Stimulated activated naive B cell treated with anti-CD40 and anti-IgM and Interleukin-4, amounts not matched to agents 10 μg/mL and 1 μg/mL and 100 μg/mL, for 72 hours (primary cell): ENCODE measurements at places on chromosomes 11 and 22.

DNA sequence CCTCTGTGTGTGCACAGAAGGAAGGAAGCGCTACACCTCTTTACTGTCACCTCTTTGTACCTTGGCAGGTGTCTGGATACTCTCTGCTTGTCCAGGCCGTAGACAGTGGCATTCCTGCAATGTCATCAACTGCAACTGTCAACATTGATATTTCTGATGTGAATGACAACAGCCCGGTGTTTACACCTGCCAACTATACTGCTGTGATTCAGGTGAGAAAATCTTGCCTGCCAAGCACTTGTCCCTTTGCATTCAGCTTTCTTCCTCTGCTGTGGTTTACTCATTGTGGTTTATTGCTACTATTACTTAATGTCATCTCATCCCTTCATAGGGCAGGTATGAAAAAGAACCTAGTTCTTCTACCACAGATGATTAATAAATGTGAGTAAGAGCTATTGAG, 131.9 kb upstream of the MTNR1B start:
- DNase-seq, result no peak

- DNase-seq, result no peak
These were observed 50.1 kb upstream of the PHOX2A start for GRCh38 chr11:72293910-72294615.

GRCh38 chr22:36015155-36015810, 13.3 kb downstream of the RBFOX2 start:
- DNase-seq, result no peak

- no peak for DNase-seq
These were observed 670 bp downstream of the SC5D start for GRCh38 chr11:121293288-121293594.

DNA sequence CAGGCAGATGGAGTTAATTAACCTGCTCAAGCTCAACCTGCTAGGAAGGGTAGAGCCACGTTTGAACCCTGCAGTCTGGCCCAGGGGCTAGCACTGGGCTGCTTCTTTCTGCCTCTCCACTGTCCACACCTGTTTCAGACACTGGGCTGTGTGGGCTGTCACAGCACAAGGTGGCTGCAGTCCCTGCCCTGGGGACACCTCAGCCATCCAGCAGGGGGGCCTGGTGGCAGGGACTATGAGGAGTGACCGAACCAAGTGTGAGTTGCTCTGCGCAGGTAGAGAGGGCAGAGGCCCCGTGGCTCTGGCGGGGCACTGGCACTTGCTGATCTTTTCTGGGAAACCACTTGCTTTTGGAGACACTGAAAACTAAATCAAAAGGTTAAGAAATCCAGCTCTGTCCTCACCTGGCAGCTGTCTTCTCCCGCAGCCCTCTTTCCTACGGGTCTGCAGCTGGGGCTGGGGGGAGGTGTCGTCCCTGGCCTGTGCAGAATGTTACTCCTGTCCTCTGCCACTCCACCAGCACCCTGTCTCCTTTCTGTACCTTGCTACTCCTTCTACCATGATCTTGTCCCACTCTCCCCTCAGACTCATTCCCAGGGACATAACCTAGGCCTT, 5.8 kb downstream of the BAD start:
- no peak for DNase-seq

- DNase-seq, result no peak
These were observed 47.3 kb downstream of the TENM4 start for GRCh38 chr11:79393362-79394043.

GRCh38 chr11:60944490-60945294, 7.3 kb downstream of the SLC15A3 start:
- no peak for DNase-seq

- no peak for DNase-seq
These were observed 62.4 kb upstream of the ZBED5 start for GRCh38 chr11:10920205-10920604.

GRCh38 chr22:19905347-19906276, 36.0 kb upstream of the COMT start:
- no peak for DNase-seq

- DNase-seq, result peak; percentile 8
These were observed 64.4 kb downstream of the NAV2 start for GRCh38 chr11:19777039-19777376.

GRCh38 chr11:114291381-114291780, 4.8 kb upstream of the NNMT start:
- DNase-seq, result no peak

GRCh38 chr11:62921201-62921572, at the start of gene CHRM1:
Gene CHRM1, minus strand, starts transcription at chr11:62921363. Its CDS starts 10,263 bp downstream, at chr11:62911100.
- no peak for DNase-seq

DNA sequence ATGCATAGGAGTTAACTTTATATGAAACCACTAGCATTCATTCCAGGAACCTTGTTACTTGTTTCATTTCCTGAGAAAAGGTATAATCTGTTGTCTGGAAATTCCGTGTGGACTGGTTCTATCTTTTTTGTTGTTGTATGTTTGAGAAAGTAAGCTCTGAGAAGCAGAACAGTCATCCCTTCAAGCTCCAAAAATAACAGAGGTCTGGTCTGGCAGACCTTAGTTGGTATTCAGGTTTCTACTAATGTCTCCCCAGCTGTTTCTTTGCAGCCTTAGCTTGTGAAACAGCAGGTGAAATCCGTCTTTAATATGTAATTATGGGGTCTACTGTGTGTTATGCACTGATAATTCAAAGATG, 2.4 kb downstream of the RNF121 start:
- DNase-seq, result peak; percentile 17

DNA sequence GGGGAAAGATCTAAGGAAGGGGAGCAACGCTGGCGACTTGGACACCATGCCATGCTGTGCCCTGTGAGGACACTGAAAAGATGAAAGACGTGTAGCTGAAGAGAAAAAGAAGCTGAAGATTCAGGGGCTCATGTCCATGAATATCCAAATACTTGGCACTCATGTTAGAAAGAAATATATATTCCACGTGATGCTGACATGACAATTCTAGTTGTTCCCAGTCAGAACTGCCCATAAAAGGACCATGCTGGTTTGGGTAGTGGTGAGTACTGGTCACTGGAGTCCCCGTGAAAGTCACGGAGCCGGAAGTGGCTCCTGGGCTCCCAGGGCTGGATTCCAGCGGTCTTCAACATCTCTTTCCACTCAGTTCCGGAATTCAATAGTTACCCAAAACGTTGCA, 9.9 kb downstream of the MS4A15 start:
- no peak for DNase-seq

- DNase-seq, result peak; percentile 37
These were observed 77.4 kb upstream of the WNT7B start for GRCh38 chr22:46054091-46055073.

- DNase-seq, result no peak
These were observed 390.1 kb upstream of the B3GAT1 start for GRCh38 chr11:134802116-134802515.

DNA sequence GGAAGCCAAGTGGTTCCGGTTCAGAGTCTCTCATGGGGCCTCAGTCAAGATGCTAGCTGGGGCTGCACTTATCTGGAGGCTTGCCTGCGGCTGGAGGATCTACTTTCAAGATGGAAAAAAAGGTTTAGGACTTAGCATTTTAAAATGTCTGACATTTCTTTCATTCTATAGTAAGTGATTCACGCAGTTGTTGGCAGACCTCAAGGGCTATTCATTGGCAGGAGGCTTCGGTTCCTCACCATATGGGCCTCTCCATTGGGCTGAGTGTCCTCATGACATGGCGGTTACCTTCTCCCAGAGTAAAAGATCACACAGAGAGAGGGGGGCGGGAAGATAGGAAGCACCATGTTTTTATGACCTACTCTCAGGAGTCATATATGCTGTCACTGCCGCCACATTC, 298.0 kb upstream of the PLET1 start:
- DNase-seq, result no peak

DNA sequence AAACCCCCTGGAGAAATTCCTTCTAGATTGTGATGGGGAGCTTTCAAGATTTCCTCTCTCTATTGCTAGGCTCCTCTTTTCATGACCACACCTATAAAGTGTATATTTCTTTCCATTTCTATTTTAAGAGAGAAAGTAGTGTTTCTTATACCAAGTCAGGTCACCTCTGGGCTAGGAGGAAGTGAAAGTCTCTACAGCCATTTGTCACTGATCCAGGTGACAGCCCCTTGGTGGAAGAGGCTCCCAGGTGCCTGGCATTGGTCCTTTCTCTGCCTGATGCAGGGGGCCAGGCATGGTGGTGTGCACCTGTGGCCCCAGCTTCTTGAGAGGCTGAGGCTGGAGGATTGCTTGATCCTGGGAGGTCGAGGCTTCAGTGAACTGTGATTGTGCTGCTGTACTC, 64.7 kb downstream of the DHCR7 start:
- peak; percentile 13 for DNase-seq

DNA sequence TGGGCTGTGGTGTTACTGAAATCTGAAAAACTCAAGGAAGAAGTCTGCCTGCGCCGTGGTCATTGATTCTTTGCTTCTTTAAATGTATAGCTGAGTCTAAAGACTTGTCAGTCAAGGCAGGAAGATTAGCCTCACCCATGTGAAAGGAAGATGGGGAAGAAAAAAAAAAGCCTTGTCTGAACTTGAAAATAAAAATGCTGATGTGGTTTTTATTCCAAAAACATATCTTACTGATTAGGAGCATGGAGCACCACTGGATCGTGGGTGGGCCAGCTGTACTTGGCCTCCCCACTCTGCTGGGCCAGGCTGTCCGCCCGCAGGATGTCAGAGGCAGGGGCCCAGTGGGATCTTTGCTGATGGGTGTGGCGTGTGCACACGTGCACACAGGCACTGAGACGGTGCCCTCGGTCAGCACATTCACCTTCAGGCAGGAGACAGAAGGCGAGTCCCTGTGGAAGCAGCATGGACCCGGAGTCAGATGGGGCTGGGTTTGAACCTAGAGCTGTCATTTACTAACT, 111.9 kb downstream of the WNT7B start:
- DNase-seq, result no peak

DNA sequence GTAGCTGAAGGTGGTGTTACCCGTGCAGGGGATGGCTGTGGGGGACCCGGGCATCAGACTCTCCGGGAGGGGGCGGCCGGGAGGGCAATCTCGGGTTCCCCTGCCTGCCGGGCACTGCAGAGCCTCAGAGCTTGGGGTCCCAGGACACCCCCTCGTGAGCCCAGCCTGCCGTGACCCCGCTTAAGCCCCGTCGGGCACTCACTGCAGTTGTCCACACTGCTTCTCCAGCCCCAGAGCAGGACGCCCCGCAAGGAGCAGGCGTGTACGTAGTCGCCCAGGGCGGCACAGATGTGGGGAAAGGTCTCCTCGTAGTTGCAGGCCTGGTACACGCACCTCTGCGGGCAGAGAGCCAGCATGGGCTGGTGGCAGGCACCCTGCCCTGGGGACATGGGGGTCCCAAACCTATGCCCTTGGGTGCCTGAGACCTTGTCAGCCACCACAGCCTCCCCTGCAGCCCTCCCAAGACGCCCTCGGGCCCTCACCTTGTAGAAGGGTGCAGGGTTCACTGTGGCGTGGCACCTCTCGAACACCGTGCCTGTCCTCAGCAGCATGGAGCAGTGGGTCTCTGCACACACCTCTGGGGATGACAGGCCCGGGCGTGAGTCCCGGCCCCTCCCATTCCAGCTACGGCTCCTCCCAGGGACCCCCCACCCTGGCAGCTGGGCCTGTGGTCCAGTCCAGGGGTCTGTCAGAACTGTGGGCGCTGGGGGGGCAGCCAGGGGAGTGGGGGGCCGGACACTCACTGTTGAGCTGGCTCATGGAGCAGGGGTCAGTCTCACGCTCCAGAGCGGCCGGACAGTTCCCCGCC, 8.8 kb downstream of the MUC6 start:
- DNase-seq, result no peak

- no peak for DNase-seq
These were observed 2.2 kb downstream of the TNKS1BP1 start for GRCh38 chr11:57322256-57323166.

- no peak for DNase-seq
These were observed 619 bp downstream of the SART1 start for GRCh38 chr11:65962141-65962564.

GRCh38 chr22:20580179-20580578, 72.8 kb downstream of the MED15 start:
- no peak for DNase-seq

GRCh38 chr11:12123799-12124198, 13.4 kb downstream of the MICAL2 start:
- no peak for DNase-seq

DNA sequence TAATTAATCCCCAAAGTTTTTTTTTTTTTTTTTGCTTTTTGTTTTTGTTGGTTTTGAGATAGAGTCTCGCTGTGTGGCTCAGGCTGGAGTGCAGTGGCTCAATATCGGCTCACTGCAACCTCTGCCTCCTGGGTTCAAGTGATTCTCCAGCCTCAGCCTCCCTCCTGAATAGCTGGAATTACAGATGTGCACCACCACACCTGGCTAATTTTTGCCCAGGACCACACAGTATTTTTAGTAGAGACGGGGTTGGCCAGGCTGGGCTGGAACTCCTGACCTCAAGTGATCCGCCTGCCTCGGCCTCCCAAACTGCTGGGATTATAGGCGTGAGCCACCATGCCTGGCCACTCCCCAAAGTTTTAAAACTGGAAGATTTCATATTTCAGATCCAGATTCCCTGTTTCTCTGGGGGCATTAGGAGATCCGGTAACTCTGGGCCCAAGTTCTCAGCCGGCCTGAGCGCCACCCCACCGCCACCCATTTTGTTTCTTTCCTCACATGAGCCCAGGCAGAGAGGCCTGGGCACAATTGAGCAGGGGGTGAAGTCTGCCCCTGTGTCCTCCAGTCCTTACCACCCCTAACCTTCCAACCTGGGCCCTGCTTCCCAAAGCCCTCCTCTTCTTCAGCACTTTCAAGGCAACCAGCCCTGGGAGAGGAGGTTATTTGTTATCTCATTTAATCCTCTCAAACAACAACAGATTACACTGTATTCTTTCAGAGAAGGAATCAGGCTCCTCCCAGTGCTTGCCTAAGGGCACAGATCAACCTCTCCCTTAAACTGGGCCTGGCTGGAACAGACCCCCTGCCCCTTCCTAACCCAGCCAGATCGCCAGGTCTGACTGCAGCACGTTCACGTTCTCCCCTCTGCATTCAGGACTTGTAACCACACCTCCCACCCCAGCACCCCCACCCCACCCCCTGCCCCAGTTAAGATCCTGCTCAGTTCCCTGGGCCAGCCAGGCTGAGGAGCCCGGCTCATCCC, 1.9 kb upstream of the CSNK1E start:
- DNase-seq, result no peak

GRCh38 chr11:128814856-128815705, 52.0 kb downstream of the KCNJ1 start:
- DNase-seq, result no peak

GRCh38 chr22:37433786-37434185, 6.5 kb upstream of the ELFN2 start:
- no peak for DNase-seq

GRCh38 chr11:44033856-44034255, 13.9 kb upstream of the ACCSL start:
- no peak for DNase-seq
